ENCODE measurements at places on chromosomes 16 and 17.
A peak's percentile ranks its signal among the peaks of the same experiment; 100 is the strongest.

DNA sequence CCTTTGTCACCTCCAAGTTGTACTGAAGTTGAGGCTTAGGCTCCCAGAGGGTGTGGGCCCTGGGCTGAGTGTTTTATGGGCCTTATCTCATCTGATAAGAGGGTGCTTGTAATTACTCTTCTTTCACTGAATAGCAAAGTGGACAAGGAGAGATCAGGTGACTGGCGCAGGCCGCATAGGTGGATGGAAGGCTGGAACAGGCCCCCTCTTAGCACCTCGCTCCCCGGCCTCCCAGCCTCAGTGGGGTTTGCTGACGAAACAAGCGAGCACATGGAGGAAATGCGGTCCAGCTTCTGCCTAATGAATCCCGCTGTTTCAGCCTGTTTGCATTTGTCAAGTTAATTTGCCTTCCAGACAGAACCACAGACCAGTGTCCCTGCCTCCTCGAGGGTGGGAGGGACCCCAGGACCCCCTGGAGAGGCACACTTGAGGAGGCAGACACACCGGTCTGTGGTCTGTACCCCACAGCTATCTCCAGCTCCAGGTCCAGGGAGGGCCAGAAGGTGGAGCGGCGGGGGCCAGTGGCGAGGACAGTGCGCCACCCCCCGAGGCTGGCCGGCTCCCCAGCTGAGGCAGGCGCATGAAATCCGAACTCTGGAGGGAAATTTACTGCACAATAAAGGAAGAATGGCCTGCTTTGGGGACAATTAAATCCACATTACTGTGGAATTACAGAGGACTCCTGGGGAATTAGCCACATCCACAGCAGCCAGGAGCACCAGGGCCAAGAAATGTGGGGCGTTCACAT is 123.4 kb downstream of the NTN1 start:
- no peak for DNase-seq

GRCh38 chr17:61275395-61275794 is 124.2 kb upstream of the TBX2 start:
- DNase-seq: no peak

DNA sequence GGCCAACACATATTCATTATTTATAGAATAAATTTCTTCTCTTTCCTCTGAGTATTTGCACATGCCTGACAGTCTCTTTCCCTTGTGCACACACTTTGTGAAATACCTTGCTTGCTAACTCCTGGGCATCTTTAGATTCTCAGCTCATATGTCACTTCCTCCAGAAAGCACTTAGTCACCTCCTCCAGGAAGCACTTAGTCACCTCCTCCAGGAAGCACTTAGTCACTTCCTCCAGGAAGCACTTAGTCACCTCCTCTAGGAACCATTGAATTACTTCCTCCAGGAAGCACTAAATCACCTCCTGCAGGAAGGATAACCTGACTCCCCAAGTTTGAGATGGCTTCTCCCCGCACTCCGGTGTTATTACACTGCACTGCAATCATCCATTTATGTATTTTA is 462.5 kb upstream of the EEF2KMT start:
- no peak for DNase-seq

GRCh38 chr17:35588196-35588920 is 1.2 kb downstream of the AP2B1 start:
- DNase-seq: peak; percentile 89

DNA sequence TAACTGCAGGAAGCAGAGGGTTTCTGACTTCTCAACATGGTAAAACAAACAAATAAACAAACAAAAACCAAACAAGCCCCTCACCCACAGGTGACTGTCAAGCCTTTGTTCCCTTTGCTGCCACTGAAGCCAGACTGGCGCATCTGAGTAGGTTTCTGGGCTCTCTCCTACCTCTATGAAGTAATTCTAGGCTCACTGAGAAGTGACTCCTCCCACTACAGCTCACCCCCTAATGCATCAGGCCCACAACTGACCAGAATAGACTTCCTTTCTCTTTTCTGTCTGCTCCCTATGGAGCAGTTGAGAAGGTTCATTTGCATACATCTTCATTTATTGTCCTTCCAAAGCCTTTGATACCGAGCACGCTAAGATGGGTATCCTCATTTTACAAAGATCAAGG is 77.0 kb upstream of the CCL2 start:
- DNase-seq: no peak

DNA sequence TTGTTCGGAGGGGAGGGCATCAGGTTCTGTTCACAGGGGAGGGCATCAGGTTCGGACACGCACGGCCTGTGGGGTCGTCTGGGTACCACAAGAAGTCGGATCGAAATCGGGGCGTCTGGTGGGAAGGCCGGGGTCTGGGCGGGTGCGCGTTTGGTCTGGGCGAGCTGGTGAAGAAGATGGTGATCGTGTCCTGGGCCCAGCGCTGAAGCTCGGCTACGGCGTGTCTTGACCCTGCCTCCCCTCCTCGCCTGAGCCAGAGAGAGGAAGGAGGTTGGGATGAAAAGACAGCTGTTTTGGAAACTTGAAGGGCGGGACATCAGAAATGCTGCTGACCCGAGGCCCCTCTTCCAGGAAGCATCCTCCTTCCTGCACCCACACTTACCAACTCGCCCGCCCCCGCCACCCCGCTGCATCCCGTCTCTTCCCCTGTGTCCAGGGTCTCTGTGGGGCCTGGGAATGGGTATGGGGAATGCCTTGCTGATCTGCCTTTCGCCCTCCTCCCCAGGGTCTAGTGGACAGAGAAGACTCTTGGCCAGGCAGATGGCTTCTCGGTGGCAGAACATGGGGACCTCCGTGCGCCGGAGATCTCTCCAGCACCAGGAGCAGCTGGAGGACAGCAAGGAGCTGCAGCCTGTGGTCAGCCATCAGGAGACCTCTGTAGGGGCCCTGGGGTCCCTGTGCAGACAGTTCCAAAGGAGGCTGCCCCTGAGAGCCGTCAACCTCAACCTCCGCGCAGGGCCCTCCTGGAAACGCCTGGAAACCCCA is 498 bp downstream of the PIMREG start:
- no peak for DNase-seq

GRCh38 chr17:82003411-82004381 is 19.0 kb downstream of the CENPX start:
- DNase-seq: peak; percentile 94

GRCh38 chr16:27426423-27427408 is 24.7 kb downstream of the IL21R start:
- DNase-seq: peak; percentile 86

- no peak for DNase-seq
Observed at GRCh38 chr17:70658840-70659239, 489.5 kb downstream of the KCNJ2 start.

- no peak for DNase-seq
Observed at GRCh38 chr16:35795361-35796029, 2336.1 kb downstream of the TP53TG3F start.

DNA sequence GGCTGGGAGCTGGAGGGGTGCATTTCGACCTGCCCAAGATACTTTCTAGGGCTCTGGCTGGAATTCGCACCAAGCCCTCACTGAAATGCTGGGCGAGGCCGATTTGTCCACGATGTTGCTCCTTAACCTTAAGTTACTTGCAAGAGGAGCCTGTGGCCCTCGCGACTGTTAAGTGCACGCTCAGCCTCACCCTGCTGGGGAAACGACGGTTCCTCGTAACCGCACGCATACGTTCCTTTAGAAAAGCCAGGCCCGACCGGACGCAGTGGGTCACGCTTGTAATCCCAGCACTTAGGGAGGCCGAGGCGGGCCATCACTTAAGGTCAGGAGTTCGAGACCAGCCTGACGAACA is 607 bp upstream of the NCOR1 start:
- no peak for DNase-seq

GRCh38 chr17:6064868-6065267 is 5.3 kb upstream of the WSCD1 start:
- DNase-seq: no peak
